ENCODE measurements at places on chromosomes 6 and 20.
A peak's percentile ranks its signal among the peaks of the same experiment; 100 is the strongest.

DNA sequence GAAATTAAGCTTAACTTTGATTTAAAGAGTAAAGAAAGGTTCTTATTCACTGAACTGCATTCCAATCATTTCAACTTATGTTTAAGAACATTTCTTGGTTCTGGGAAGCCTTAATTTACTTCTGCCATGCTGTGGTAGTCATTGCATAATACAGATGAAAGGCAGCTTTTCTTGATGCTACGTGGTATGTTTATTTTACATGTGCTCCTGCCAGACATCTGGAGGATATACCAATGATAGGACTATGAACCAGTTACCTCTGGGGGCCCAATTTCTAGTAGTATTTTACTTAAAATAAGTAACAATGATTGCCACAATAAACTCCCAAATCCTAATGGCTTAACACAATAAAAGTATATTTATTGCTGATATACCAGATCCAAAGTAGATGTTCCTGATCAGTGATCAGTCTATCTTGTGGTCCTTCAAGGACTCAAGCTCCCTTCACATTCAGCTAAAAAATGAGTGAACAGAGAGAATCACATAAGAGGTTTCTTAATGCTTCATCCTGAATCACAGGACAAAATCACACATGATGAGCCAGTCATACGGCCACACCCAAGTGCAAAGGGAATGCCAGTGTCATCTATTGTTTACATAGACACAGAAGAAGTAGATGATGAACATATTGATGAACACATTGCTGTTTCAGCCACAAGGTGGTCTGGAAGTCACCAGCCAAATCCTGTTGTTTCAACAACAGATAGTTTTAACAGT is 56.5 kb upstream of the CCN2 start:
- DNase-seq = no peak

DNA sequence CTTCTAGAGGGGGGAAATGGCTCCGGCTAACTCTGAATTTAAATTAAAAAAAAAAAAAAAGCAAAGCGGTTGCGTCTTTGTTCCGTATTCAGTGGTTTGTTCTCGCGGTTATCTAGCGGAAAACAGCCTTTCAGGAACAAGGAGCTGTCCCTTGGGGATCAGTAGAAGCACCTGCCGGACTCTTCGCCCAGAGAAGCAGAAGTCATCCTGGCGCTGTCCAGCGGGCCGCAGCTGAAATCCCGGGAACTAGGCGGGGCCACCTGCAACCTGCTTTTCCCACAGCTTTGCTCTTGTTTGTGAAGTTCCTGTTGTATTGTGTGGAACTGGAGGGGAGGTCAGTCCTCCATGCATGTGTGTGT is 43.9 kb upstream of the GJE1 start:
- DNase-seq = no peak

- no peak for DNase-seq
Observed at GRCh38 chr6:35391240-35391968, 49.0 kb downstream of the PPARD start.

DNA sequence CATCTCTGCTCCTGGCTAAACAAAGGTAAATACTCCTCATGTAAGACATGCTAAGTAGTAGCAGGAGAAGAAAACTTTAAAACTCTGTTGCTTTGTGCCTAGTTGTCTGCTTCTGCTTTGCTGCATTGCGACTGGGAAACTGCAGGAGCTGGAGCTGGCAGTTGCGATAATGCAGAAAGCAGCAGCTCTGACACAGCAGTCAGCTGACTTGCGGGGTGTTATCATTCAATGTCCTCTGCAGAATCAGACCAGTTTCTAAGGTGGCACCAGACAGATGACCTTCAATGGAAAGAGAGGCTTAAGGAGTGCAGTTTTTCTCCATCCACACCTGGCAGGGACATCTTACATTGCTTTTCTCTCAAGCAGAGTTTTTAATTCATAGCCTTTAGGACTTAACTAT is 69.9 kb upstream of the SOX4 start:
- DNase-seq = no peak

DNA sequence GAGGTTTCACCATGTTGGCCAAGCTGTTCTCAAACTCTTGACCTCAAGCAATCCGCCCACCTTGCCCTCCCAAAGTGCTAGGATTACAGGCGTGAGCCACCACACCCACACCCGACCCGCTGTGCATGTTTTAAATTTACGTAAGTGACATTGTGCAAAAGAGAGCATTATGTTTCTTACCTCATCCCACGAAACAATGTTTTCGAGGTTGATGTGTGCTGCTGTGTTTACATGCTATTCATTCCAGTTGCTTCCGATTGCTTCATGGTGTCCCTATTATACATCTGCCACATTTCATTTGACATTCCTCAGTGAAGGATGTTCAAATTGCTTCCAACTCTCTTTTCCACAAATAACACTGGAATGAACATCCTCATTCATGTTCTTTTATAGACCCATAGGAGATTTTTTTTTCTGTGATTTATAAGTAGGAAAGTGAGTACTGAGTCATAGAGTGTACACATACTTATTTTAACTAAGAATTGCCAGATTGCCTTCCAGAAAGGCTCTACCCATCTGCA is 403.9 kb upstream of the JARID2 start:
- DNase-seq = no peak

- no peak for DNase-seq
Observed at GRCh38 chr6:170137176-170137891, 153.5 kb downstream of the DLL1 start.

DNA sequence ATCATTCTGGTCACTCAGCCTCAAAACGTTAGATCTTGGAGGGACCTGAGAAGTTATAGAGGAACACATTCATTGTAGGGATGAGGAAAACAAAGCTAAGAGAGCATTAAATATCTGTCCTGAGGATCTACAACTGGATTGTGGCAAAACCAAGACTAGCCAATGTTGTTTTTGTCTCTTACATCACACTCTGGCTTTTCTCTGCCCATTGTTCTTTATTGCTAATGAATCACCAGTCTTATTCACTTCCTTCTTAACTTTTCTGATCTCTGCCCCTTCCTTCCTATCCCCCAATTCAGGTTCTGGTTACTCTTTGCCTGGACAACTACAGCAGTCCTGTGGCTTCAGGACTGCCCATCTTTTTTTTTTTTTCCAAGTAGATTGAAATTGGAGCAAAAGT is 57.0 kb upstream of the PREP start:
- no peak for DNase-seq

DNA sequence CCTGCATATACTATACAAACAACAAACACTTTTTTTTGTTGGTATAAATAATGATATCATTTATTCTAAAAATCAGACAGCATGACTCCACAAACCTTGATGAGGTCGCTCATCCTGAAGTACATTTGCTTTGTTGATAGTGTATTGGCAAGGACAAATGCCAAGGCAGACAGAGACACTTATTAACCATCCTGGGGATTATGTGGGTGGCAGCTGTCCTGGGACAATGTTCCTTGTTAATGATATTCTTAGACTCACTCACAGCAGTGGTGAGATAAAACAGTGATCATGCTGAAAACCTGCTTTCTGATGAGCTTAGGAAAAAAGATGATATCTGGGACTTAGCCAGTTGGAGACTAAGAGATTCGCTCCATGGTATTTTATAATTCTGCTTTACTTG is 85.4 kb upstream of the OGFRL1 start:
- DNase-seq = no peak

- no peak for DNase-seq
Observed at GRCh38 chr20:63854766-63855362, 6.4 kb upstream of the ABHD16B start.

DNA sequence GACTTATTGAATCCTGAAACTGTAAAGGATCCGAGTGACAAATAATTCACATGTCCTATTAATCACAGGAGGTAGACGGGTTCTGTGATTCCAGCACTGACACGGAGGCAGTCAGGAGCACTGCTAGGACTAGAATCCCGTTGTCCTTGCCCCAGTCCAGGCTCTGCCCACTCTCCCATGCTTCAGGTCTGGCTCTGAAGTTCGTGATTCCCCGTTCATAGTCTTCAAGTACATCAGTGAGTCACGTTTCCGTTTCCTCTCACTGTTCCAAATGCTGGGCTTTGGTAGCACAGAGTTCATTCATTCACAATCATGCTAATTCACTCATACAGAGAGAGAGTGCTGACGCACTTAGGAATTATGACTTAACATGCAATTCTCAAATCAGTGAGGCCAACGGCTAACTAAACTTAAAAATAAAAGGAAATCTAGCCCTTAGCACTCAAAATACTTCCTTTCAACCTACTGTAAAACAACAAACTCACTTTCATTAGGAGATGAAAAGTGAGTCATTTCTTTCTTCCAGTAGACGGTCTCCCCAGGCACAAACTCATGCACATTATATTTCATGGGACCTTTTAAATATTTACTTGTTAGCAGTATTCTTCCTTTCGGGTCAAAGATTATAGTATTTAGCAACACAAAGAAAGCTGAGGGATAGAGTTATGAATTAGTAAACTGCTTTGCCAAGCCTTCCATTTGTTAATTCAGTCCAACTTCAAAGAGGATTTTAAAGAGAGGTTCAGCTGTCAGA is 94.0 kb upstream of the NHSL1 start:
- peak; percentile 86 for DNase-seq

DNA sequence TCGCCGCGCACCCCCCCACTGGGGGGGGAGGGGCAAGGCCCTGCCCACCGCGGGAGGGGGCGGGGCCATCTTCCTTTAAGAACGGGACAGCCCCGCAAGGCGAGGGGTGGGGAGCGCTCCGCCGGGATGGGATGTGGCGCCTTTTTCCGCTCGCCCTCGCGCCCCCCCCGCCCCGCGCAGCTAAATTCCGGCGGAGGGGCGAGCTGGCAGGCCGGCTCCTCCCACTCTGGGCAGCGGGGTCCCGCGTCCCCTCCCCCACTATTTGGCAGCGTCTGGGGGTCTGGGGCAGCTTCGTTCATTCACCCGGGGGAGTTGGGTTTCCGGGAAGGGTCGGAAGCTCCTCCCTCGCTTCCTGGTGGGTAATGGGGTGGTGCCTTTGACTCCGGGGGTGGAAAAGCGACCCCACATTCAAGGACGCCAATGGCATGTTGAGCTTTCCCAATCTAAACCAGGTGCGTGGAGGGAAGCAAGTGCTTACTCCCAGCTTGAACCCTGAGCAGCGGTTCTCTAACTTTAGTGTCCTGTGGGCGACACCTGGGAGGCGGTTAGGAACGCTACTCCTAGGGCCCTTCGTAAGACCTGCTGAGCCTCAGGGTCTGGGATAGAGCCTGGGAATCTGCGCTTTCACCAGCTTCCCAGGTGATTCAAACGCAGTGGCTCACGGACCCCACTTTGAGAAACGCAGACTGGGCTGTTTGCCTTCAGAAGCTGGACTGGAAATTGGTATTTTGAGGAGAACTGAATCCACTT is 927 bp downstream of the ASXL1 start:
- no peak for DNase-seq

DNA sequence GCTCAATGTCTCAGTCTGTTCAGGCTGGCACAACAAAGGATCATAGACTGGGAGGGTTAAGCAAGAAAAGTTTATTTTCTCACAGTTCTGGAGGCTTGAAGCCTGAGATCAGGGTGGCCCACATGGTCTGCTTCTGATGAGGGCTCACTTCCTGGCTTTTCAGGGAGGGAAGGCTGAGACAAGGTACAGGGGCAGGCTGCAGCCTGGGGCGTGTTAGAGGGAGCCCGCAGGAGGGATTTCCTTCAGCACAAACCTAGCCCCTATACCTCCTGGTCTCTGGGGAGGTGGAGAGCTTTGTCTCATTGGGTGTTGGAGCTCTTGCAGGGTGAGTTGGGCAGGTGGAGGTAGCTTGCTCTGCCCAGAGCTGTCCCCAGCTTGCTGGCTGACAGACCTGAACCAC is 81.1 kb upstream of the GPR6 start:
- DNase-seq = no peak

DNA sequence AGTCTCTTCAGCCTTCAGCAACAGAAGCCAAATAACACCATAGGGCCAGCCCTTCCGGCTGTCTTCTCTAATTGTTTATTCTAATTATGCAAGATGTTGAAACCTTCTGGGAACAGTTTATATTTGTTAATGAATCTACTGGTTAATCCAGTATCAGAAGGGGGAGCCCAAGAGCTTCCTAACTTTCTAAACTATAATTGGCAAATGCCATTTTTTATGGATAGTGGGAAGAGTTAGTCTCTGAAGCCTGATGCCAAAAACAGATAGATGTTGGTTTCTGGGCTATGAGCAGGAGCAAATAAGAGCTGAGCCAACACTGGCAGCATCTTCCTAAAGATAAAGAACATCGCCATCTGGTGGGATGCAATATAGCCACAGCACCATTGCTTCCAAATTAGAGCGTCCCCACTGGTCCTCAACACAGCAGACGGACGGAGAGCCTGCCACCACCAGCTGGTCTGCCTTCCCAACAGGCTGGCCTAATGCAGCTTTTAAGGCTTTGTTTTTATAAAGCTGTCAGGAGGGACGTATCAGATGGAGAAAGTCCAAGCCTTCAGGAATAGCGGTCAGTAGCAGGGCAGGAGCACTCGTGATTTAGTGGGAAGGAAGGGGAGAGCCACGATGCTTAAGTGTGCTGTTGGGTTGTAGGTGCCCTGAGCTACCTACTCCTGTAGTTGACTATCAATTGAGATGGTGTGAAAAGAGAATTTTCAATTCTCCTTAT is 118.8 kb downstream of the RALGAPA2 start:
- DNase-seq = peak; percentile 20

DNA sequence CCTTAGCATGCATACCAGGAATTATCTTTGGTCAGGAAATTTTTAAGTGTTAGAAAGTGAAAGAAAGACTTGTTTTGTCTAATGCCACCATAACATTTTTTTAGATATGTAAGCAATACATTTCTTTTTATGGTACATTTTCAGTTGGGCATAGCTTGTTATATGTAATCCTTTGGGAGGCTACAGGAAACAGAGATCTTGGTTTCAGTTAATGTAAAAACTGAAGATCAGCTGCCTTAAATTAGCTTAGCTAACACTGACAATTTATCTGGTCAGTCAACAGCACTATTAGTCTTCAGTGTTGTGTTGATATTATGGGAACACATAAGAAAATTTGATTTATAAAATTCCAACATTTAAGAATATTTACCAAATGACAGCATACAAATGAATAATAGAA is 78.6 kb upstream of the SMIM8 start:
- DNase-seq = no peak

DNA sequence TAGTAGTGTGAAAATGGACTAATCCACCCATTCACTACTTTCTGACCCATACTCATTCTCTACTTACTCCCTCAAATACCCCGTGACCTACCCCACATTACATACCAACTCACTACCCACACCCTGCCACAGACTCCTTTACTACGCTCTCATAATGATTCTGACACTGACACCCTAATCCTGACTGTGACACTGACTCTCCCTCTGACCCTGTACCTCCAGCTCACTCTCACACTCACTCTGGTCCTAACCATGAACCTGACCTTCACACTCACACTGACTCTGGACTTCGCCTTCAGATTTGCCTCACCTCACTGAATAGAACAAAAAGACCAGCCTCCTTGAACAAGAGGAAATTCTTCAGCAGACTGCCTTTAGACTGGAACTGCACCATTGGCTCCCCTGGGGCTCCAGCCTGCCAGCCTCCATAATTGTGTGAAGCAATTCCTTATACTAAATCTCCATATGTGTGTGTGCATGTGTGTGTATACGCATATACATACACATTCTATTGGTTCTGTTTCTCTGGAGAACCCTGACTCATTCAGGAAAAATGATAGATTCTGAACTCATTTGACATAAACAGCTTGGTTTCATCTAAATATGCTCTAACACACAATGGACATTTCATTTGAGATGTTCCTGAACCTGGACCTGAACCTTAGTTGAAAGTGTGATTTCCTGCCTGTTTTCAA is 10.5 kb upstream of the ZNF343 start:
- DNase-seq = no peak
